NCI-H460 (cell line): ENCODE measurements at places on chromosomes 2 and 18.

- DNase-seq: no peak
Measured at GRCh38 chr2:102386004-102386403, 30.4 kb downstream of the IL18R1 start.

DNA sequence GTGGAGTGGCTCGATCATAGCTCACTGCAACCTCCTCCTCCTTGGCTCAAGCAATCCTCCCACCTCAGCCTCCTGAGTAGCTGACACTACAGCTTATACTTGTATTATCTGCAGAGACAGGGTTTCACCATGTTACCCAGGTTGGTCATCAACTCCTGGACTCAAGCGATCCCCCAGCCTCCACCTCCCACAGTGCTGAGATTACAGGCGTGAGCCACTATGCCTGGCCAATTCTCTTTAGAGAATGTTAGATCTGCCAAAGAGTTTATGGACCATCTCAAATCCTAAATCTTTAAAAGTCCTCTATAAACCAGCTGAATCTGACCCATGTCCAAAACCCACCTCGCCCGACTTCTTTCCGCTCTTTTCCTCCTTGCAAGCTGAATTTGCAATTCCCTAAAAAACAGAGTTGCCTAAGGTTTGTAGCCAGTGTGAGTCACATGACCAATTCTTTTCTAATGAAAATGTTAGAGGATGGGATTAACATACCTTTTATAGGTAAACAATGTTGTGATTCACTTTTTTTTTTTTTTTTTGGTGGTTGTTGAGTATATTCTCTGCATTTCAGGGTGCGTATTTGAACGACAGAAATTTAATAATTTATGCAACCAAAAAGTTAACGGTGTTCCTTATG, 2.4 kb upstream of the PMAIP1 start:
- DNase-seq: no peak

GRCh38 chr18:31884020-31884419, 58.9 kb downstream of the TRAPPC8 start:
- no peak for DNase-seq

GRCh38 chr2:67260343-67261277, 136.5 kb upstream of the ETAA1 start:
- no peak for DNase-seq

GRCh38 chr2:112709703-112710102, 11.1 kb upstream of the NT5DC4 start:
- DNase-seq: no peak

DNA sequence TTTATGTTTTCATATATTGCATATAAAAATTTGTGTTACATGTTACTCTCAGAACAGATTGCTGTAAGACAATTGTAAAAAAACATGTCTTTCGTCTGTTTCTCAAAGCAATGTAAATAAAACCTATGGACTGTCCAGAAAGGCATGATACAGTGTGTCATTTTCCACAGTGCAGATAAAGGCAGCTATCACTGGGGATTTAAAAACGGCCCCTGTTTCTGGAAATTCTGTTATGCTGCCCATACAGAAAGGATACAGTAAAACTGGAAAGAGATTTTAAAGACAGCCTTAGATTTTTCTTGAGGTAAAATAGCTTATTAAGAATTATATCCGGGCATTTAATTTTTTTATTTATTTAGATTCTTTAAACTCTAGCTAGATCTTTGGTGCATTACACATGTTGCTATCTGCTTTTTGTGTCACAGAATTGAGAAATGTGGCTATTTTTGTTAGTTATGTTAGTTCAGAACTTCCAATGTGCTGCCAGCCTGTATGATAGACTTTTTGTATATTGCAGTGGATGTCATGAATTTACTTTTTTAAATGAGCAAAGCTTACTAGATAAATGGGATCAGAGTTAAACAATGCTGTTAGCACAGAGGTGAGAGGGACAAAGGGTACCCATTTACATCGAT, 859 bp upstream of the INO80D start:
- no peak for DNase-seq
